ENCODE measurements at places on chromosomes 12 and 14.

DNA sequence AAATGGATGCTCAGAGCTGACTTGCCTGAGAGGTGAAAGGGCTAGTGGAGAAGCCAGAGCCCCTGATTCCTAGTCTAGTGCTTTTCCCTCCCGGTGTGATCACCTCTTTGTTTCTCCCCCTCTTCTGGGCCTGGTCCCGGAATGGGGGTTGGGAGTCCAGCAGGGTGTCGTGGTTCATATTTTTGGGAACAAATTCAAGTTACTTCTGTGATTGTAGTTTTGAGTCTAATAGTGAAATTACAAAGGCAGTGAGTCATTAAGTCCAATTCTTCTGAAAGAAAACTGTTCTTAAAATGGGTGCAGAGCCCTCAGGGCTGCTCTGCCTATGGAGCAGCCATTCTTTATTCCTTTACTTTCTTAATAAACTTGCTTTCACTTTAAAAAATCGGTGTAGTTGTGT, 7.6 kb downstream of the SUSD6 start:
- DNase-seq, result no peak

- no peak for DNase-seq
Measured at GRCh38 chr12:30975581-30975980, 49.0 kb downstream of the TSPAN11 start.

DNA sequence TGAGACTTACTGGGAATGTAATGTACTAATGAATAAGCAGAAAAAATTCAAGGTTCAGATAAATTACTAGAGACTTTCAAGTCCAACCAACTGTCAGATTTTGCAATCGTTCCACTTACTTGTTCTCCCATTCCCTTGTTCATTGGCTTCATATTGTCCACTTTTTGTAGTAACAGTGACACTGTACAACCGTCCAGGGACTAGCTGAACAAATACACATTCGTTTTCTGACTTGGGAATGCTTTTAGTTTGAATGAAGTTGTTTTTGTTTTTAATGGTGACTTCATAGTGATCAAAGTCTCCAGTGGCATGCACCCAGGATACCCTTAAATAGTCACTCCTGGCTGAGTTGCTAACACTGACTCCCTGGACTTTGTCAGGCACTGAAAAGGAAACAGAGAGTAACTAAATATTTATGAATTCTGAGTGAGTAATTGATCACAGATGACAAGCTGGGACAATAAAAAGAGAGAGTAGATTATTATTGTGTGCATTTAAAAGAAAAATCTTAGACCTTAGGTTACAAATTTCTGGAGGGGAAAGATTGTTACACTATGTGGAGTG, 65.4 kb downstream of the PTPRB start:
- DNase-seq, result no peak

- peak; percentile 70 for DNase-seq
Measured at GRCh38 chr12:81274637-81275529, 197.0 kb downstream of the ACSS3 start.

GRCh38 chr12:99017971-99018370, 372.9 kb downstream of the APAF1 start:
- no peak for DNase-seq

GRCh38 chr12:88057994-88058718, 29.0 kb upstream of the C12orf50 start:
- DNase-seq, result no peak

DNA sequence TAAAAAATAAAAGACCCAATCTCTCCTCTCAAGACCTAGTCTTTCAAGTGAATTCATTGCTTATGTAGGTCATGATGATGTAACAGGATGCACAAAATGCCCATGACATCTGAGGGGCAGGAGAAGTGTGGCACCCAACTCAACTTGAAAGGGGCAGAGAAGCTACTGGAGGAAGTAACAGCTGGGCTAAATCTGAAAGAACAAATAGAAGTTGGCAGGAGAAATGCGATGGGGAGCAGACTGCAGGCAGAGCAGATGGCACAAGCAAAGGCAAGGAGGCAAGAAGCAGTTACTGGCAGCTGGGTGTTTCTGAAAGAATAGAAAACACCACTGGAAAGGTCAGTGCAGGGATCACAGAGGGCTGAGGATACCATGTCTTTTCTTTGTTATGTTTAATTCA, 14.6 kb downstream of the SLC38A4 start:
- no peak for DNase-seq

DNA sequence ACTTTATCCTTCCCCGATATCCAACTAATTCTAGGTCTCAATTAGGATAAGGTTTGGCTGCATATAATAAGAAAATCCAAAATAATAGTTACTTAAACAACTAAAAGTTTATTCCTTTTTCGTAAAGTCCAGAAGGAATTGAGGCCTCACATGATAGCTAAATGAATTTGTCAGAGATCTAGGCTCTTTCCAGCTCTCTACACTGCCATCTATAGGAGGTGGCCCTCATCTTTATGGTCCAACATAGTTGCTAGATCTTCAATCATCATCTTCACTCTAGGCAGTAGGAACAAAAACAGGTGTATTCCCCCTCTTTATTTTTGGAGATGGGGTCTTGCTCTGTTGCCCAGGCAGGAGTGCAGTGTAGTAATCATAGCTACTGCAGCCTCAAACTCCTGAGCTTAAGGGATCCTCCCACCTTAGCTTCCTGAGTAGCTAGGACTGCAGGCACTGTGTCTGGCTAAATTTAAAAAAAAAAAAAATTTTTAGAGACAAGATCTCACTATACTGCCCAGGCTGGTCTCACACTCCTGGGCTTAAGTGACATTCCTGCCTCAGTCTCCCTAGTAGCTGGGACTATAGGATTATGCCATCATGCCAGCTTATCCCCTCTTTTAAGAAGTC, 46.5 kb upstream of the SAV1 start:
- peak; percentile 5 for DNase-seq

- no peak for DNase-seq
Measured at GRCh38 chr12:20409607-20410377, 41.5 kb downstream of the PDE3A start.

- DNase-seq, result no peak
Measured at GRCh38 chr14:34423445-34423844, 38.6 kb downstream of the SPTSSA start.
